AG08395 (cell line): ENCODE measurements at places on chromosomes 2 and 18.

- DNase-seq = no peak
These were observed 21.5 kb upstream of the GNAL start for GRCh38 chr18:11667578-11667977.

GRCh38 chr18:75491361-75491760, 63.9 kb upstream of the SMIM21 start:
- DNase-seq = peak; percentile 31

GRCh38 chr2:25491966-25492532, 150.3 kb upstream of the DNMT3A start:
- peak; percentile 54 for DNase-seq

GRCh38 chr2:10717628-10718027, 3.8 kb upstream of the ATP6V1C2 start:
- DNase-seq = peak; percentile 86

- no peak for DNase-seq
These were observed 113.1 kb upstream of the OSR1 start for GRCh38 chr2:19471491-19471890.

DNA sequence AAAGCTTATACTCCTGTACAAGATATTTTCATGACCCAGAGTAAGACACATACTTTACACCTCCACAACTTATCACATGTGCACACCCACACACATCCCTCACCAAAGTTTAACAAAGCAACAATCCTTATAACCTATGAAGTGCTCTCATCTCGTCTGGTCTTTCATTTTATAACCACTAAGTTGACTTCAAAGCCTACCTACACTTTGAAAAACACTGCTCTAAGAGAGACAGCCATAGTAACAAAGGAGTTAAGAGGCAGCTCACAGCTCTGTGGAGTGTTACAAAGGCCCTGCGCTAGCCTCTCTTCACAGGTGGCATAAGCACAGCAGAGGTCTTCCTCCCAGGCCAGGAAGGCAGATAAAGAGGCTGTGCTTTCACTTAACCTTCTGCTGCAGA, 69.7 kb upstream of the TMEM200C start:
- DNase-seq = no peak

DNA sequence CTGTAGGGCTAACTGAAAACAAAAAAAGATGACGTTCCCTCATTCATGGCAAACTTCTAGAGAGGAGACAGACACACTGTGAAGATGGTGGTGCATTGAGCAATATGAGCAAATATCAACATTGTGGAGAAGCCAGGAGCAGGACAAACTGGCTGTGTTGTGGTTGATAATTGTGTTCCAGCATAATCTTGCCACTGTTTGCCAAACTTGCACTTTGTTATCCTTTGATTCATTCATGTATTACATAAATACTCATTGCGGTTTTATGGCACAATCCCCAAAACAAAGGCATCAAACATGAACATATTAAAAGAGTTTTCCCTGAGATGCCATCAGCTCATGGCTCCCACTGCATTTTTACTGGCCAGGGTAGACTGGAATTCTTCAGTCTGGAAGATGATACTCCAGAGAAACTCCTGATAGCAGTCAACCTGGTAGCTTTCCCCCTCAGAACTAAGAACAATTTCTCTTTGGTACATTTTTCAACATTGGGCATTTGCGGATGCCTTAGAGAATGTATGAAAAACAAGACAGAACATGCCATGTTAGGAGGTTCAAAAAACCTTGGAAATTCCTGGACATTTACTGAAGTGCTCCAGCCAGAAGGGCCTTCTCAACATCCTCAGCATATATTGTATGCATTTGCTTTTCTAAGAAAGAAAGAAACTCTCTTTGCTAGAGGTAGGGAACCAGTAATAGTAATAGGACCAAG, 487.4 kb upstream of the CELF4 start:
- no peak for DNase-seq

GRCh38 chr2:241135737-241136136, 13.5 kb downstream of the PASK start:
- no peak for DNase-seq

GRCh38 chr18:76338619-76339245, 156.3 kb downstream of the ZNF516 start:
- no peak for DNase-seq

DNA sequence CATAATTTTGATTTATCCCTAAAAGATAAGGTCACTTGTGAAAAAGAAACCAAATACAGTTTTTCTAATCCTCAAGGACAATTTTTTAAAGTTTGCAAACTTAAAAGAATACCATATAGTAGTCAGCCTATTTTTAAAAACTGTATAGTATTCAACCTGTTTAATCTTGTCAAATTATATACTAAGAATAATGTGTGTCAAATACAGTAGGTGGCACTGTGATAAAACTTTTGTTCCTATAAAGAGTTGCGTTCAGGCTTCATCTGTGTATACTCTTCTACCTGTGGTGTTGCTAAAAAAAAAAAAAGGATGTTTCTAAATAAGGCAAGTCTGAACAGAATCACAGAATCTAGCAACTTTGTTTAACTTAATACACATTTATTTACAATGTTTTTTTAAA, 68.6 kb downstream of the CCDC138 start:
- DNase-seq = no peak

GRCh38 chr2:120490091-120490798, 144.3 kb downstream of the INHBB start:
- DNase-seq = no peak

- no peak for DNase-seq
These were observed 25.4 kb downstream of the POLE4 start for GRCh38 chr2:74983631-74984392.

GRCh38 chr2:16142383-16143361, 202.3 kb downstream of the MYCN start:
- no peak for DNase-seq

DNA sequence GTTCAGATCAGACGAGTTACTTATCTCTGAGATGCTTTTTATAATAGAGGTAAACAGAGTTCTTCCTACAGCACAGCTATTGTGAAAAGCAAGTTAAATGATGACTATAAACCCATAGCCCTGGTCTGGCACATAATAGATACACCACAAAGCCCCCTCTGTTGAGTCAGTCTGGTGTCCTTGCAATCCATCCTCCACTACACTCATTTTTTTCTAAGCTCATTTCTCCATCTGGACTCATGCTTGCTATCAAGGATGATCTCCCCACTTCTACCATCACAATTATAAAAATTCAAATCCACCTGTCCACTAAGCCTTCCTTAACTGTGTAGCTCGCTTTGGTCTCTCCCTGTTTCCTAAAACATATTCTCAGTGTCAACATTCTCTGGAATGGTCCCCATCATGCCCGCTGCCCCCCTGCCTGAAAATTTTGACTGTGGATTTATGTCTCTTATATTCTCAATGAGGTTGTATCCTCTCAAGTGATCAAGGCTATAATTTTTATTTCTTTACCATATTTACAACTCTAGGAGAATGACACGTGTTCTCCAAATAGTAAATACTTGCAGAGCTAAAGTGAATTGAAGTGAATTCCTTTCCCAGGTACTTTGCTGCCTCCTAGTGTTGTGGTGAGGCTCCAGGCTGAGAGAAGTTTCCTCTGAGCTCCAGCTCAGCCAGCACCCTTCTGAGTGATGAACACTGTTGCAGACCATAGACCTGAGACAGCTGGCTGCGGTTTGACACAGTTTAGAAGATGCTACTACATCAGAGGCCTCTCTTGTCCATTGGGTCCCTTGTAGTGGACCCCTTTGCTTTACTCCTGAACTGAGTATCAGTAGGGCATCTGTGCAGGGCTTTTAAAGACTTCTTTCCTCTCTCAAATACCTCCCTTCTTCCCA, 108.7 kb downstream of the DPP10 start:
- peak; percentile 29 for DNase-seq

- DNase-seq = no peak
These were observed 103.3 kb downstream of the COL6A3 start for GRCh38 chr2:237310515-237311114.

DNA sequence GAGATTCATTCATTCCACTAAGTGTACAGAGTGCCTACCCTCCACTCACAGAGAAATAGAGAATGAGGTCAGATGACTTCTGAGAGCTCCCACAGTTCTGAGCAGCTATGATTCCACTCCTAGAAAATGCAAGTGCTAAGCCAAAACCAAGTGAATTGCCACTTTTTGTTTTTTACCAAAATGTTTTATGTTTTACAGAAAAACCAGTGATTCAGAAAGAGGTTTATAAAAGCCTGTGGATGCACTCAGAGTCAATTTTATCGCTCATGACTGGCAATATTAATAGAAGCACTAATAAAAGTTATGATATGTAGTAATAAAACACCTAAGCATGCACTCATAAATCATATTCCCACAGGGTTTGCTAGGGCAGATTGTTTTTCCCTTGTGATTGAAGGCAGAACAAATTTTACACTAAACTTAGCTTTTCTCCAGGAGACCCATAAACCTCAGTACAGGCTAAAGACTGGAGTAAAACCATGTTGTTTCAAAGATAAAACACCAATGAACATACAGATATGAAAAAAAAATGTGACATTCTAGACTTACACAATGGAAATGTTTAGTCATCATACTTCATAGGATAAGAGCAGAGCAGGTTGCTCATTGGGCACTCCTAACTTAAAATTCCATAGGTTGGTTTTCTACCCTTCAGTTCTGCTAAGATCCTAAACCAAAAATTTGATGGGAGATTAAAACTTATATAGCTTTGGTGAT, 67.5 kb downstream of the PDK1 start:
- DNase-seq = peak; percentile 64

DNA sequence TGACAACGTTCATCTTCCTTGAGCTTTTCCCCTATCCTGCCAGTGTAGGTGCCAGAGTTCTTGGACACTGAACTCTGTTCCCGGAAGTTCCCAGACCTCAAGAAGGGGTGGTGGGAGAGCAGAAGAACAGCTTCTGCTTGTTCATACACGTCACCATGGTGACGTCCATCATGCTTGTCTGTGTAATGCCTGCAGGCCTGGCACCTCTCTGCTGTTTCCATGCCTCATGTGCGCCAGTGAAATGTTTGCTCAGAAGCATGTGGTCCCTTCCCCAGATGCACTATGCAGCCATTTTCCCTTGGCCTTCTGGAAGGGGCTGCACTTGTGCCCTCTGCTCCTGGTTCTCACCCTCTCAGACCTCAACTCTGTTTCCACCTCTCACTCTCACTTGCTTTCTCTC, 210.8 kb upstream of the NABP1 start:
- DNase-seq = no peak

- peak; percentile 28 for DNase-seq
These were observed 5.5 kb downstream of the ZNF532 start for GRCh38 chr18:58870130-58870529.

- DNase-seq = peak; percentile 73
These were observed 504.2 kb downstream of the ZEB2 start for GRCh38 chr2:144015655-144016245.

- no peak for DNase-seq
These were observed 5.3 kb downstream of the TPO start for GRCh38 chr2:1418566-1418965.

DNA sequence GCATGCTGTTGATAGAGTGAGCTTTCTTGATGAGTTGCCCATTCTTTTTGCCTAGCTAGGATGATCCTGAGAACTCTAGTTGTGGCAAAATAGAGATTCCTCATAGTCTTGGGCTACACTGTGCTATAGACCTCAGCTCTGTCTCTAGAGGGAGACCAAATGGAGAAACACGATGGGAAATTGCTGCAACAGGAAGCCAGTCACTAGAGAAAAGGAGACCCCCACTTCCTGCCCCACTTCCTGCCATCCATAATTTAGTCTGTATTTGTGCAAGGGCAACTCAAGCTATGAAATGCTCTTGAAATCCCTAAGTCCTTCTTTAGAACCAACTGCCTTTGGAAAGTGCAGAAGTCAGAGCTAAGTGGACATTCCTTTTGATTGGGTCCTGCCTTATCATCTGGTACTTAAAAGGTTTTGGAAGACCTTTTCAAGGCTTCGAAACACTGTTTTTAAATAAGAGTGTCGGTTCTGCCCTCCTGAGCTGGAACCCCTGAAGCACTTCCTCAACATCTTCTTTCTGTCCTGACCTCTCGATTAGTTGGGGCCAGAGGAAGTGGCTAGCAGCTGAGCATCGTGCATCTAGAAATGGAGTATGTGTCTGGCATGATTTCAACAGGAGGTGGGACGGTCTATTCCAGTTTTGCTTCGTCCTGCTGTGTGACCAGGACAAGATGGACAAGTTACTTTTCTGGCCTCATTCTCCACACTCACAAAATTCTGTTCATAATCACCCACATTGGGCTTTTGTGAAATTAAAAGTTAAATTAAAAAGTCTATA, 8.6 kb upstream of the KCNE4 start:
- DNase-seq = no peak

DNA sequence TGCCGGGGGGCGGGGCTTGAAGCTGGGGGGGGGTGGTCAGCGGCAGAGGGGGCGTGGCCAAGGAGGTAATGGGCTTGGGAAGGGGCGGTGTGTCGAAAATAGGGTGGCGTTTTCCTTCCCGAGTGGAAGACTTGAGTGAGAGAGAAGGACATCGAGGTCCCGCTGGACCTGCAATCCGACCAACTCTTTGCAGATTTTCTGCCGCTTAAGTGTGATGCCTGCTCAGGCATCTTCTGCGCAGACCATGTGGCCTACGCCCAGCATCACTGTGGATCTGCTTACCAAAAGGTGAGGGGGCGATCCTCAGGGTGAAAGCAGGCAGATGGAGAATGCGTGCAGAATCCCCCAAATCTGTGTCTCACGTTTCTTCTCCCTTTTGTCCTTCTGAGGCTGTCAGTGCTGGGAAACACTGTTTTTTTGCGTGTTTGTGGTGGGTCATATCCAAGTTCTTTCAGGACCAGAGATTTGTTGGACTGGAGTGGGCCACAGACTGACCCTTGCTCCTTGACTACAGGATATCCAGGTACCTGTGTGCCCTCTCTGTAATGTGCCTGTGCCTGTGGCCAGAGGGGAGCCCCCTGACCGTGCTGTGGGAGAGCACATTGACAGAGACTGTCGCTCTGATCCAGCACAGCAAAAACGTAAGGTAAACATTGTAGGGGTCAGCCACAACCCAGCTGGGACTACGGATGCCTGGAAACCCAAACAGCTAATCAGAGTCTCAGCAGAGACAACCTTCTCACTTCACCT, 727 bp downstream of the ZFAND2B start:
- no peak for DNase-seq

DNA sequence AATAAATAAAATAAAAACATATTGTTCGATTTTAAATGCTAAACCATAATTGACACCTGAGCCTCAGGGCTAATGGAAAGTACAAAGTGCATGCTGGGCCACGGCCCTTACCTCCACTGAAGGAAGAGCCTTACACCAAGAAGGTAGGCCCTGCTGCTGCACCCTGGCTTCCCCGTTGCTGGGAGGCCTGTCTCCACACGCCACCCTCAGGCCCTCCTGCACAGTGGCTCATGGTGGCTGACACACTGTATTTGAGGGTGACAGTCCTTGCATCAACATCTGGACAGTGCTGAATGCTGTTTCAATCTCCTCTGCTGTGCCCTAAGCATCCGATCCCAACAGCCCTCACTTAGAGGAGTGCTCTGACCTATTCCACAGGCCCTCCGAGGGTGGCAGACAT, 39.3 kb upstream of the EDAR start:
- no peak for DNase-seq

- DNase-seq = peak; percentile 35
These were observed 1.6 kb upstream of the IGFBP5 start for GRCh38 chr2:216696751-216697560.
